ENCODE measurements at places on chromosomes 7 and 10.

GRCh38 chr10:74598891-74599566, 227.4 kb upstream of the KAT6B start:
- H3K27me3 ChIP-seq, result no peaks in the 10 kb centered on the region
- no peak for DNase-seq
- peaks cover 6% of the 10 kb centered on the region for H3K36me3 ChIP-seq

DNA sequence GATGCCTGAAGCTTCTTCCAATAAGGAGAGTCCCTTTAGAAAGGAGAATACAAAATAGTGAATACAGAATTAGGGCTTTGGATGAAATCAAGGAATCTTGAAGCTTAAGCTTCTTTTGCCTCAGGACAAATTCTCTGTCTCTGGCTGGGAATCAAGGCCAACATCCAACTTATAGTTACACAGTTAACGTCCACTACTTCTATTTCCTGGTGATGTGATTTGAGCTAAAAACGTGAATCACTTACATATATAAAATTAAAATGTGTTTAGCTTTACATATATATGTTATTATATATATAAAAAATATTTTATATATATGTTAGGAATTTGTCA, 11.4 kb upstream of the INPP5F start:
- no peak overlapping the region for H3K4me3 ChIP-seq
- no peak for DNase-seq
- no peak overlapping the region for H3K27ac ChIP-seq
- no peaks in the 10 kb centered on the region for H3K27me3 ChIP-seq

DNA sequence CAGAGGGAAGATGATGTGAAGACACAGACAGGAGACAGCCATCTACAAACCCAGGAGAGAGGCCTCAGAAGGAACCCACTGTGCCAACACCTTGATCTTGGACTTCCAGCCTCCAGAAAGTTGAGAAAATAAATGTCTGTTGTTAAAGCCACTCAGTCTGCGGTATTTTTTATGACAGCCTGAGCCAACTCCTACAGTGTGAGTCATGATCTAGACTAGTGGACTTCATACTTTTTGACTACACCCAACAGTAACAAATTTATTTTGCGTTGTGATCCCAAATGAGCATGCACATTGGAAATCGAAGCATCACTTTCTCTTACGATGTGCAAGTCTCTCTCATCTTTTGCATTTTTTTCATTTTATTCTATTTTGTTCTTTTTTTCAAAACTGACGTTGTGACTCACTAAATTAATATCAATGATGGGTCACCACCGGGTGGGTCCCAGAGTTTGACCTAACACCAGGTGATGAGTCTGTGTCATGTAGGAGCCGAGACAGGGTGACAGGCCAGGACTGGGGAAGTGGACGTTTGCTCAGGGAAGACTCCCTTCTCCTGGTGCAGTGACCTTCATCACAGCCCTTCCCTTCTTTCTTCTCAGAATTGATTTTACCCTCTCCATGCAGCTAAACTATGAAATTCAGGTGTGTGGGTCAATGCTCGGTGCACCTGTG, 28.9 kb downstream of the PHYH start:
- H3K4me1 ChIP-seq, result no peaks in the 10 kb centered on the region
- no peaks in the 10 kb centered on the region for H3K36me3 ChIP-seq
- H3K4me3 ChIP-seq, result no peak overlapping the region
- DNase-seq, result no peak
- H3K27me3 ChIP-seq, result no peaks in the 10 kb centered on the region
- no peak overlapping the region for H3K27ac ChIP-seq

DNA sequence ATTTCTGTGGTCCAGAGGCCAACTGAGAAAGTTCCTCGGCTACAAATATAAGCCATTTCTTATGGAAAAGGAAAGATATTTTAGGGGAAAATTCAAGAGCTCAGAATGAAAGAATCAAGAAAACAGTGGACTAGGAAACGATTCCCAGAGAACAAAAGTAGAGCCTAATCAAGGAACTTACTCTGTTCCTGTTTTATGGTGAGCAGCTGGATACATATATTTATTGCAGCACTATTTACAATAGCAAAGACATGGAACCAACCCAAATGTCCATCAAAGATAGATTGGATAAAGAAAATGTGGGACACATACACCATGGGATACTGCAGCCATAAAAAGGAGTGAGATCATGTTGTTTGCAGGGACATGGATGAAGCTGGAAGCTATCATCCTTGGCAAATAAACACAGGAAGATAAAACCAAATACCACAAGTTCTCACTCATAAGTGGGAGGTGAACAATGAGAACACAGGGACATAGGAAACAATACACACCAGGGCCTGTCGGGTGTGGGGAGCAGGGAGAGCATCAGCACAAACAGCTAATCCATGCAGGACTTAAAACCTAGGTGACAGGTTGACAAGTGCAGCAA, 298.7 kb downstream of the THSD7A start:
- H3K4me1 ChIP-seq, result no peaks in the 10 kb centered on the region
- H3K36me3 ChIP-seq, result no peaks in the 10 kb centered on the region
- no peak overlapping the region for H3K27ac ChIP-seq
- no peak for DNase-seq

GRCh38 chr10:83801983-83802382, 337.3 kb upstream of the GHITM start:
- H3K36me3 ChIP-seq, result no peaks in the 10 kb centered on the region
- no peak for DNase-seq
- H3K4me1 ChIP-seq, result no peaks in the 10 kb centered on the region
- no peaks in the 10 kb centered on the region for H3K27me3 ChIP-seq
